Mesenchymal stem cell (in vitro differentiated cells and primary cell): ENCODE measurements at places on chromosomes 4 and X.

GRCh38 chrX:45164021-45164621 lies 36.6 kb downstream of the DIPK2B start:
- no peak for DNase-seq

DNA sequence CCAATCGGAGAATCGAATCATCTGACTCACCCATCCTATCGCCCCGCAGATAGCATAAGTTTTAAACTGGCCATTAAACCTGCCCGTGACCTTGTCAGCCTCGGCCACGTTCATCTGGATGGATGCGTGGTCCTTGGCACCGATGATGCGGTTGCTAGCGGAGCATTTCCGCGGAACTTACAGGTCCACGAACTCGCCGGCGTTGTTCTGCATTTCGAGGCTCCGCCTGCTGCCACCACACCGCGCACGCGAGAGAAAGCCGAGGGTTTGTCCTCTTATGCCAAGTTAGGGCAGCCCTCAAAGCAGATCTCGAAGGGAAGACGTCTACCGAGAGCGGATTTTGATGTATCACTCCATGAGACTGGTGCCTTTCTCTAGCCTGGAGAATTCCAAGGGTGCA lies 30.1 kb upstream of the TAPT1 start:
- DNase-seq, result no peak

DNA sequence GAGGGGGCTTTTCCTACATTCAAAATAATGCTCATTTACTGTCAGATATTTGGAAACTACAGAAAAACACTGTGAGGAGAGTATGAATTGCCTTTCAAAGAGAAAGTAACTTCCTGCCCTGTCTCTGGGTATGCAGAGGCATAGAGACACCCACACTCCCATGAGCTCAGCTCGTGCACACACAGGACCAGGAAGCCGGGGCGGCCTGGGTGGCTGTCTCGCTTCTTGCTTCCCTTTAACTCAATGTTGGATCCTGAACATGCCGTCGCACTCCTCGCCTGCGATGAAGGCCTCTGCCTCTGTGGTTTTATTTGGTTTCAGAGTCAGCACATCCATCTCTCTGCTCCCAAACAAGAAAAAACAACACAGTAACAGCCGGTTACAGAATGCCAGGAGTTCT lies 40.1 kb upstream of the GPR78 start:
- DNase-seq, result no peak

DNA sequence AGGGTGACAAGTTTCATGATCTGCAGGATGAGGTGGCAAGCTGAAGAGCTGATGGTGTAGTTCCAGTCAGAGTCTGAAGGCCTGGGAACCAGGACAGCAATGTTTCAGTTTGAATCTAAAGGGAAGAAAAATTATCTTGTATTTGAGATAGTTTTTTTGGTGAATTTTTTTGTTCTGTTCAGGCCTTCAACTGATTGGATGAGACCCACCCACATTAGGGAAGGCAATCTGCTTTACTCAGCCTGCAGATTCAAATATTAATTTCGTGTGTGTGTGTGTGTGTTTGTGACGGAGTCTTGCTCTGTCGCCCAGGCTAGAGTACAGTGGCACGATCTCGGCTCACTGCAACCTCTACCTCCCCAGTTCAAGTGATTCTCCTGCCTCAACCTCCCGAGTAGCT lies 22.1 kb upstream of the SMIM14 start:
- no peak for DNase-seq

- DNase-seq, result no peak
These were observed 2.2 kb downstream of the TMEM156 start for GRCh38 chr4:39029752-39030694.

DNA sequence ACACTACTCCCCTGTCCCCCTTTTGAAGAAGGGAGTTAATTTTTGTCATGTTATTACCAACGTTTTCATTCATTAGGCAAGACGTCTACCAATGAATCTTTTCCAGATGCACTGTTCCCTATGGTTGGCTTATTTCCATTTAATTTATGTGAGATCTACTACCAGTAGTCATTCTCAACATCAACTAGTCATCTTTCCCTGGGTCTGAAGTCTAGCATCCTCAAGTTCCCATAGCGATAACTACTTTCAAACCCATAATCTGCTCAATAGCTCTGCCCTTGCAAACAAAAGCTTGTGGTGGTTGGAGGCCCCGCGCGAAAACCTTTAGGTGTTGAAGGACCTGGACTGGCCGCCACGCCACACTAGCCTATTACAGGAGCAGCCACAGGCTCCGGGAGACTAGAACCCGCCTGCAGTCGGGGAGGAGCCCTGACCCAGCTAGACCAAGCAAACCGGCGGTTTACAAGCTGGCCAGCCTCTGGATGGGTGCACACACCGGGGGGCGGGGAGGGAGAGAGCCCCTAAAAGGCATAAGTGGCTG lies 746 bp downstream of the PPAT start:
- DNase-seq, result peak; percentile 83

- DNase-seq, result no peak
These were observed 339.5 kb upstream of the DIPK2B start for GRCh38 chrX:45540181-45540580.

DNA sequence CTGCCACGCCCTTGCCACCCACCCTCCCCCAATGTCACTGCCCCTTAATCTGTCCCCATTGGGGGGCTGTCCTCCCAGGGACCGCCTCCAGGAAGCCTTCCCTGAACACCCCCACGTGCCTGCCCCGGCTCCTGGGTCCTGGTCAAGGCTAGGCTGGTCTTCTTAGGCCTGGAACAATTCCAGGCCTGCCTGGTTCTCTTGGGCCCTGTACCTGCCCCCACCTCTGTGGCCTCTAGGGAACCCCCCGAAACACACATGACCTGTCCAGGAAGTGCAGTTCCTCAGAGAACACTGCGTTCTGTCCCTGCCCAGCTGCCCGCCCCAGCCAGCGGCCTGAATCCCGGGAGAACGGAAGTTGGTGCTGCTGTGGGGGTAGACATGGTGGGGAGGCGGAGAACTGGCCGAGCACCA lies 5.1 kb downstream of the MXD4 start:
- DNase-seq, result no peak

DNA sequence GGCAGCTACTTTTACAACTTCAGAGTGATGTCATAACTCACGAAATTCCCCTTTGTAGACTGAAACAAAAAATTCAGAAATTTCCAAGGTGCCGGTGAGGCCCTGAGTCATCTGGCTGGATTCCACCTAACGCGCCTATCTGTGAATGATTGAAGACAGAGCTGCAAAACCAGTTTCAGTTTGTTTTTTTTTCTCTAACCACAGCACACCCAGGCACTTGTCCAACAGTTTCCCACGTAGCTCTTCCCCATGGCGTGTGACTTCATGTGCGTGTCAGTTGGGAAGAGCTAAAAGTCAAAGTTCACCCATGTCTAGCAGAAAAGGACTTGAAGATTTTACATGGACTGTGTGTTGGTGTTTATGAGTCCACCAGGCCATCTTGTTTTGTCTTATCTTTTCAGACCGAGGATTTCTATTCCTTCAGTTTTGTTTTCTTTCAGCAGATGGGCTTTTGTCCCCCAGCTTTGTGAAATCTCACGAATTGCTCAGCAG lies 16.4 kb downstream of the TCEANC start:
- peak; percentile 98 for DNase-seq

DNA sequence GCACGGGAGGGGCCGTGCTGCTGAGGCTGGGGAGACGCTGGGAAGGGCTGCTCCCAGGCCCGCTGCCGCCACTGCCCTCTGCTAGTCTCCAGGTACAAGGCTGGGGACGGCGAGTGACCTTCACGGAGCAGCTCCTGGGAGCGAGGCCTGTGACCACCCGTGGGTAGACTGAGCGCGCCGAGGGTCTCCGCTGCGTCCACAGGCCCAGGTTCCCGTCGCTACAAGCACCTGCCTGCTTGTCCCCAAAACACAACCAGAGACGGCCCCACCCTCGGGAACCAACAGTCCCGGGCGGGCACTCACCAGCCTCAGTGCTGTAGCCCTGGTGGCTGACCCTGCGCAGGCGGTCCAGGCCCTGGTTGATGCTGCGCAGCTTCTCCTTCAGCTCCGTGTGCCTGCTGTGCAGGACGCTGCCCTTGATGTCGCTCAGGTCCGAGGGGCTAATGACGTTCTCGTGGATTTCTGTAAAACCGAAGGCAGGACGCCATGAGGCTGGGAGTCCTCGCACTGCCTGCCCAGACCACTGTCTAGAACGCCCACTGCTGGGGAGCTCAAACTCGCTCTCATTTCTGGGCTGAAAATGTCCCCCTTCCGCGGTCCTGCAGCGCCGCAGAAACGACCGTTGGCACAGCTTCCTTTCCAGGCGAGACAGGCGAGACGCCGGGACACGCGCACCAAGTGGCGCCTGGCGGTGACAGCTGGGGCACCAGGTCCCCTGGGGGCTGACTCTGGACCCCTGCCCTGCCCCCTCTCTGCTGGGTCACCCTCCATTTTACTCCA lies 14.3 kb downstream of the LRPAP1 start:
- no peak for DNase-seq

DNA sequence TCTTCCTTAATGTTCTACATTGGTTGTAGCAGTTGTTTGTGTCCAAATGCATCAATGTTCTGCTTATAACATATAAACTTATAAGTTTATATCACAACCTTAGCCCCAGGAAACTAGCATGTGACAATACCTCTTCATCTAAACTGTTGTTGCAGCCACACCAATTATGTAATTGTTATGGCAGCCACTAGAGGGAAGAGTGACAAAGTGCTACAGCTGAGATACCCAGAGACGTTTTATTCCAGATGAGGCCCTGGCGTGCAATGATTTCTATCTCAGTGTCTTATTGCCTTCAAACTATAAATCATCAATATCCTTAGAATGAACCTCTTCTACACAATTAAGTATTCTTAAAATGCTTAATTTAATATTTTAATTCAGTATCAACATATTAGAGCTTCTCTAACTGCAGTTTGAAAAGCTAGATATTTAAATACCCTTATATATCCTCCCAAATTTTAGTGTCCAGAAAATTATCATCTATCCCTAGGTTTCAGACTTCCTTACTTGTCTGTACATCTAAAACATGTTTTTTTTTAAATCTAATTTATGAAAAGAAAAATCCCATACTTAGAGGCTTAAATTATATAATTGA lies 171.6 kb downstream of the PCDH10 start:
- peak; percentile 50 for DNase-seq

DNA sequence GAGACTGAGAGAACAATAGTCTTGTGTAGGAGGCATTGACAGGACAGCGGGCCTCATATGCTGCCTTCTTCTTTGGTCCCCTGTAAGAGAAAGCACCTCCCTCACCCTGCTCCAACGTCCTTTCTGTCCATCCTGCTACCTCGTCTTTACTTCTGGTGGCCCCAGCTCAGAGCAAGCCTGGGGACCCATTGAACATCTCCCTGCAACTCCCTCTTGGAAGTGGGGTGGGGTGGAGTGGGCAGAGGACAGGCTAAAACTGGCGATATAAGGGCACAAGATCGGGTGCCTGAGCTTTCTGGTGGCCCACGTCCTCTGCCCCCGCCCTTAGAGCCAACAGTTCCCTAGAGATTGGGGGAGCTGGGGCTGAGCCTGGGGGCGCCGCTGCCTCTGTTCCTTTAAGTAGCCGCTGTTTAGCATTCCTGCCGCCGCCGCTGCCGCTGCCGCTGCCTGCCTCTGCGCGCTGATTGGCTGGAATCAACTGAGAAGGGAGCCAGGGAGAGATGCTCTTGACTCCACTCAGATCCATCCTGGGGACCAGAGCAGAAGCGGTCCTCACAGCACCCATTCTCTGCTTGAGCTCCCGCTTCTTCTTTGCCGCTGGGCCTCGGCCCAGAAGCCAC lies at the start of gene DLG3:
DLG3 (plus strand) TSS at position 510 of the 620 bp plus-strand sequence. CDS start 367 bp downstream, outside the sequence.
- peak; percentile 26 for DNase-seq

DNA sequence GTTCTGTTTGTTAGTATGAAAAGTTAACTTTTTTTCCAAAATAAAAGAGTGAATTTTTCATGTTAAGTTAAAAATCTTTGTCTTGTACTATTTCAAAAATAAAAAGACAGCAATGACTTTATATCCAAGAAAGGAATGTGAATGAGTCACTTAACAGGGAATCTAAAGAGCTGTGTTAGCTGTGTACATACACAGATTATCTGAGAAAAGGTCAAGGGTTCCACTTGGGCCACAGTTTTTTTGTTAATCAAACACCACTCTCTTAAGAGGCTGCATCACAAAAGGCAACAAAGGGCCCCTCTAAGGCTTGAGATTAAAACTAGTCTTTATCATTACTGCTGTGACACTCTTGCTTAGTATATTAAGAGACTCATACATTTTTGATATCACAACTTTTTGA lies 82.1 kb downstream of the FIP1L1 start:
- DNase-seq, result peak; percentile 55

DNA sequence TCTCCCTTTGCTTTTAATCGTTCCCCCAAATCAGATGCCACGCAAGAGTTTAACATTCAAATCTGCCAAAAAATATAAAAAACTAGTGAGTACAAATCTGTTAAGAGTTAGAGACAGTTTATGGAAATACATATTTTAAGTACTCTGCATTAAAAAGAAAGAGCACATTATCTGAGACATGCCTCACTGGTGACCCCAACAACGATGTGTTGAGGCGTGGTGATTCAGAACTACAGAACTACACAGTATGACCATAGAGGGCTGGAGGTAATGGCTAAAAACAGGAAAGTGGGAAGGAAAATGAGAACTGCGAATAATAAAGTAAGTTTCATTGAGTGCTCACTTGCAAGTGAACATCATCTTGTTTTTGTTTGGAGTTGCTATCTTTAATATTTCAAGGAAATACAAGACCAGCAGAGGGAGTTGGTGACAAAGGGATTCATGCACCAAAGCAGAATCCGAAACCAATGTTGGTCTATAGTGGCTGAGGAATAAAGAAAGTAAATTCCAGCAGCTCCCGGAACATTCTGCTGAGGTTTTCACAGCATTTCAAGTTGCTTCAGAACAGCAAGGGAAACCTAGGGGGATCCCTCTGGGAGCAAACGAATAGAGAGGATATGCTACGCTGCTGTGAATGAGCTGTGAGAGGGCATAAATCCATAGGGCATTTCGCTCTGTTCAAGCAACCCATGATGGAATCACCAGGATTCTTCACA lies 92.2 kb downstream of the DCHS2 start:
- peak; percentile 24 for DNase-seq

- no peak for DNase-seq
These were observed 38.6 kb upstream of the CRMP1 start for GRCh38 chr4:5931526-5931925.

DNA sequence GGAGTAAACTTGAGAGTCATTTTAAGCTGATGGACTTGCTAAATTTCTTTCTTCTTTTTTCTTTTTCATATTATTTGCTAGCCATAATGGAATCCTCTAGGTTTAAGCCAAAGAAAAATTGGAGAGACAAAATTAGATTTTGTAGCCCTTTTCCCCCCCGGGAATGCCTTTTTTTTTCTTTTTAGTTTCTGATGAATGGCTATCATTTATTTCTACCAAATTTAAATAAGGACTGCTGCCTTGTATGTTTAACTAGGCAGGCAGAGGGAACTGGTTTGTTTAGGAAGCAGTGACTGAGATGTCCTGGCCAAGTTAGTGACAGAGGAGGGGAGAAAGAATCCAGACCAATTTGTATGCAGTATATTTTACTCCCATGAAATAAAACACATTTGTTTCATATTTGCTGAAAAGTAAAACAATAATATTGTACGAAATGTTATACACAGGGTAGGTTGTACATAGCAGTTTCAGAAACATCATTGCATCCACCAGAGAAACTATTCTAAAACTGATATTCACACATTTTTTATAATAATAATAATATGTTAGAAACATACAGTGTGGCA lies 5.7 kb downstream of the PITX2 start:
- DNase-seq, result peak; percentile 37
